Thoracic aorta (tissue), 2 donors: ENCODE measurements at places on chromosomes 16 and 17. TPM values are rescaled to one million over a fixed set of nuclear protein-coding genes. Genes with fewer than 3 reads are reported as not detected.

GRCh38 chr17:37791447-37792399, 46.9 kb upstream of the HNF1B start:
- no peak for DNase-seq

DNA sequence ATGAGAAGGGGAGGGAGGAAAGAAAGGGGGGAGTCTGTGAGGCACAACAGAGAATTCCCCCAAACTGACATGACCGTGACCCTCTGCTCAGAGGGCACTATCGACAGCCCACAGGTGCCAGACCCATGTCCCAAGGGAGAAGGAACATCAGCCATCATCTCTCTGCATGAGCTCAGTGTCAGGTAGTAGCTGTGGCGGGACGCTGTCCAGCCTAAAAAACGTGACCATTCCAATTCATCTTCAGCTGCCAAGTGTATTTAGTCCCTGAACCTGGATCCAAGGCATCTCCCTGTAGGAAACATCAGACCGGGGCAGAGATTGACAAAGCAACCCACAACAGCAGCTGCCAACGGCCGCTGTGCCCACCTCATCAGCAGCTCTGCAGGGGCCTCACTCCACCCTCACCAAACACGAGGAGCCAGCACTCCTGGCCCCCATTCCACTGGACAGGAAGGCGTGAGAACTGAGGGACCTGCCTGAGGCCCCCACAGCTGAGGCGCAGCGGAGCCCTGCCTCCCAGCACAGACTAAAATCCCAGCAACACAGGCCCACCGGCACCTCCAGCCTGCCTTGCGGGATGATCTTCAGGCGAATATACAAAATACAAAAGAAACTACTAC, 8.6 kb downstream of the TAF1C start:
- no peak for DNase-seq

- no peak for DNase-seq
These were observed 51.8 kb downstream of the C17orf67 start for GRCh38 chr17:56781906-56782305.

The SLC22A31 gene
- not detected for total RNA-seq

The CACNG3 gene
- total RNA-seq = not detected

DNA sequence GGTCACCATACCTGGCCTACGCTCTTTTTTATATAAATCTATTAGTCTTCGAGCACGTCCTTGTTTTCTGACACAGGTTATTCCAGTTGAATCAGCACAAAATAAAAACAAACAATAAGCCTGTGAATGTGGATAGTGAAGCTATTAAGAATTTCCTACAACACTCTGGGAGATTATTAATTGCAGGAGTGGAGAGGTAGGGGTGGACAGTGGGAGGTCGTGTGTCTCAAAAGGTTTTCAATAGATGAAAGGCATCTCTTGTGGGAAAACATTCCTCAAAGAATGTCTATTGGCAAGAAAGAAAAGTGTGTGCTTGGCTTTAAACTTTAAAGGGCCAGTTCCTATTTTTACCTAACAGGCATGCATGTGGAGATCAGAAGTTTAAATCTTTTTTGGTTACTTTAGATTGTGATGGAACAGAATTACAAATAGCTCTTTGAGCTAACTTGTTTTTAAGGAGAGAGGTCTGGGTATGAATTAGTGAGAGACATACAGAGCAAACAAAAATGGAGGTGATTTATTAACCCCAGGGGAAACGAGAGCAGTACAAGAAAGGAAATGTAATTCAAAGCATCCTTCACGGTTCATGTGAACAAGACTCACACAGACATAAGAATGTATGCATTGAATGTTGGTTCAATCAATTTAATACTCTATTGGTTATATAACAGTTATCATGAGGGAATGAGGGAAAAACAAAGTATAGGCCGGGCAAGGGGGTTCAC, 9.0 kb downstream of the SMYD4 start:
- no peak for DNase-seq

The GCGR gene
- not detected for total RNA-seq
